ENCODE measurements at places on chromosomes 7 and 10. TPM values are rescaled to one million over a fixed set of nuclear protein-coding genes. Genes with fewer than 3 reads are reported as not detected.

DNA sequence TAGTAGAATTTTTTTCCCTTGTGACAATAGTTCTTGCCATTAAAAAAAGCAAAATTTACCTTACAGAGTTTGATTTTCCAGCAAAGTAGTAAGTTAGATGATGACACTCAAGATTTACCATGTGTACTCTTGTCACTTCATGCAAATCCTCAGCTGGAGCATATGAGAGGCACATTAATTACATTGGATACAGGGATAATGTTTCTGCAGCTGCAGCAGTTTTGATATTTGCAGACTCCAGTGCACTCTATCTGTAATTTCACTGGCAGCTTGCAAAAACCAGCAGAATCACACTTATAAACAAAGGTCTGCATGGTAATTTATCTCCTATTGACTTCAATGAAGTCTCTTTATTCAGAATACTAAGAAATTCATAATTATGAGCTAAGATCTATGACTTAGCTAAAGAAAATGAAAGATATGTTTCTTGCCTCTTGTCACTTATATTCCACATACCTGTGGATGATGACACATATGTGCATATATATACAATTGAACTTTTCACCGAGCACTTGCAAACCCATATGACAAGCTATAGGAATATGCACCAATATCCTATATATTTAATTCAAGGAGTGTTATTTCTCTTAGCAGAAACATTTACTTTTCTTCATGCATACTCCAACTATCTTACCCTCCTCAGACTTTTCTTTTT is 530.6 kb downstream of the PHTF2 start:
- H3K27ac ChIP-seq = no peak overlapping the region
- H3K4me3 ChIP-seq = no peak overlapping the region
- no peaks in the 10 kb centered on the region for H3K27me3 ChIP-seq
- H3K4me1 ChIP-seq = no peaks in the 10 kb centered on the region

DNA sequence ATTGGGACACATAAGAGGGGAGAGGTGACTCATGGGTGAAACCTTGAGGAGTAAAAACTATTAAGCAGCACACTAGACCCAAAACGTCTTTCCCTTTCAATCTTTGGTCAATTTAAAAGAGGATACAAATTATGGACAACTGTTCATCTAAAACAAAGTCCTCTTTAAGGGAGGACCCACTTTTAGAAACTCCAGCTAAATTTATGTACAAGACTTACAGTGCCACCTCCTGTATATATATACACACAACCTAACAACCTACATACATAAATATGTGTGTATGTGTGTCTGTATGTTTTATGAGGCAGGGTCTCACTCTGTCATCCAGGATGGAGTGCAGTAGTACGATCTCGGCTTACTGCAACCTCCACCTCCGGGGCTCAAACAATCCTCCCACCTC is 18.1 kb upstream of the ZC3HAV1 start:
- DNase-seq = no peak
- no peaks in the 10 kb centered on the region for H3K4me1 ChIP-seq
- H3K27ac ChIP-seq = no peak overlapping the region
- no peaks in the 10 kb centered on the region for H3K27me3 ChIP-seq
- H3K36me3 ChIP-seq = no peaks in the 10 kb centered on the region

- no peak overlapping the region for H3K27ac ChIP-seq
- no peaks in the 10 kb centered on the region for H3K36me3 ChIP-seq
- H3K4me1 ChIP-seq = no peaks in the 10 kb centered on the region
- no peak for DNase-seq
- no peak overlapping the region for H3K4me3 ChIP-seq
These were observed 217.8 kb upstream of the HPS1 start for GRCh38 chr10:98664329-98665042.

- no peak overlapping the region for H3K4me3 ChIP-seq
- no peaks in the 10 kb centered on the region for H3K27me3 ChIP-seq
- DNase-seq = no peak
- H3K4me1 ChIP-seq = no peaks in the 10 kb centered on the region
- no peaks in the 10 kb centered on the region for H3K36me3 ChIP-seq
These were observed 444.3 kb upstream of the VSTM2A start for GRCh38 chr7:54097886-54098285.

- H3K4me1 ChIP-seq = no peaks in the 10 kb centered on the region
- H3K27ac ChIP-seq = no peak overlapping the region
- no peak for DNase-seq
- no peaks in the 10 kb centered on the region for H3K36me3 ChIP-seq
- H3K27me3 ChIP-seq = no peaks in the 10 kb centered on the region
These were observed 17.2 kb downstream of the PLCE1 start for GRCh38 chr10:94010886-94011285.

GRCh38 chr7:38660427-38661099 is 29.4 kb upstream of the AMPH start:
- no peaks in the 10 kb centered on the region for H3K4me1 ChIP-seq
- no peak for DNase-seq
- no peaks in the 10 kb centered on the region for H3K27me3 ChIP-seq
- H3K4me3 ChIP-seq = no peak overlapping the region
- H3K27ac ChIP-seq = no peak overlapping the region
- H3K36me3 ChIP-seq = no peaks in the 10 kb centered on the region

GRCh38 chr7:18663321-18663720 is 167.8 kb downstream of the HDAC9 start:
- no peak overlapping the region for H3K4me3 ChIP-seq
- no peaks in the 10 kb centered on the region for H3K4me1 ChIP-seq
- H3K27ac ChIP-seq = no peak overlapping the region
- no peak for DNase-seq
- H3K27me3 ChIP-seq = no peaks in the 10 kb centered on the region

DNA sequence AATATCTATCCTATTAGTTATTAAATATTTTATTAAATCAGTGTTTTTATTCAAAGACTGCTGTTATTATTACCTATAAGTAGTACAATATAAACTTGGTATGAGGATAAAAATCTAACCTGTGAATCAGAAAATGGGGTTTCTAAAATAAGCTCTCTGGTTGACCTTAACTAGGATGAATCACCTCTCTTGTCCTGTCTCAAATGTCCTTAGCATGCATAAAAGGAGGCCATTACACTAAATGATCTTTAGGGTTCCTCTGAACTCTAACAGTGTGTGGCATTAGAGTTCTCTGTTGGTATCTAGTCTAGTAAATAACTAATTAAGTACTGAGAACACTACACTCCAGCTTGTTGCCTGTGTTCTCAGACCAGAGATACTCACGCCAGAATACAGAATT is 143.1 kb upstream of the LRRTM3 start:
- H3K27ac ChIP-seq = no peak overlapping the region
- no peaks in the 10 kb centered on the region for H3K36me3 ChIP-seq
- DNase-seq = no peak
- no peaks in the 10 kb centered on the region for H3K27me3 ChIP-seq
- H3K4me1 ChIP-seq = no peaks in the 10 kb centered on the region

- H3K36me3 ChIP-seq = no peaks in the 10 kb centered on the region
- peak; percentile 19 for DNase-seq
- H3K27ac ChIP-seq = no peak overlapping the region
- H3K4me3 ChIP-seq = no peak overlapping the region
- no peaks in the 10 kb centered on the region for H3K27me3 ChIP-seq
These were observed 115.3 kb upstream of the FAM171A1 start for GRCh38 chr10:15486404-15486803.

DNA sequence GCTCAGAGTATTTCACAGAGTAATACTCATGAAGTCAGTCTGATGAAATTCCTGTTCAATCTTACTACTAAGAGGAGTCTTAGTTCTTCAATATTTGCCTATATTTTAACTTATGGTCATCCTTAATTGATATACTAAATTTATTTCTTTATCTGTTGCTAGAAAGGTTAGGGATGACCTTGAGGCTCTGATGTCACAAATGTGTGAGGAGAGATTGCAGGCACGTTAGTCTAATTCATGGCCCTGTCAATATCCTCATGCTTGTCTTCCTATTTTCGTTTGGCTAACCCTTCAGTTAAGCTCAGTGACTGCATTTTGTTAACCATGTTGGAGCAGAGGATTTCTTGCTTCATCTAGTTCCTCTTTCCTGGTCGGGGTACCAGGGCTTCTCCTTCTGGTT is 704.7 kb upstream of the COBL start:
- H3K36me3 ChIP-seq = no peaks in the 10 kb centered on the region
- H3K27me3 ChIP-seq = no peaks in the 10 kb centered on the region

- DNase-seq = no peak
- H3K4me3 ChIP-seq = no peak overlapping the region
- peaks cover 8% of the 10 kb centered on the region for H3K36me3 ChIP-seq
- H3K4me1 ChIP-seq = peaks cover 23% of the 10 kb centered on the region
These were observed 12.6 kb downstream of the TRIM8 start for GRCh38 chr10:102656791-102657371.

- no peaks in the 10 kb centered on the region for H3K4me1 ChIP-seq
- no peak overlapping the region for H3K4me3 ChIP-seq
These were observed 5.4 kb downstream of the ZC3HAV1 start for GRCh38 chr7:139104091-139104450.

The AMZ1 gene
- 0.16 TPM for total RNA-seq

The TAS2R5 gene
- 2.5 TPM for total RNA-seq

Measured in kidney (tissue), 22 donors.